Stimulated activated CD8-positive, alpha-beta memory T cell treated with anti-CD3 and anti-CD28 coated beads, Interleukin-7, amount 100 ng/mL, for 1 hour (primary cell): ENCODE measurements at places on chromosomes 7 and 10.

GRCh38 chr10:50582046-50582445 lies 41.7 kb downstream of the SGMS1 start:
- no peak for DNase-seq

DNA sequence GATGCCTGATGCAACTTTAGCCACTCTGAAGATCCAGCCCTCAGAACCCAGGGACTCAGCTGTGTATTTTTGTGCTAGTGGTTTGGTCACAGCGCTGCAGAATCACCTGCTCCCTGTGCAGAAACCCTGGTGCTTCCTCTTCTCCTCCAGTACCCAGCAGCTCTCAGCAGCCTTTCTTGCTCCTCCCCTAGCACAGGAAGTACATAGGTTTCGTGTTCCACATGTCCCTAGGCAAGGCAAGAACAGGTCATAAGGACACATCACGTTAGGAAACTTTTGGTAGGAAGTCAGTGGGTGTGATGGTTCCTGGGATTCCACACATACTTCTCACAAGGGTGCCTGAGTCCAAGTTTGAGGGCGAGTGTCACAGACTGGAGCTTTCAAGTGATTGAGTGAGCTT lies 167.9 kb upstream of the PRSS1 start:
- DNase-seq: no peak

DNA sequence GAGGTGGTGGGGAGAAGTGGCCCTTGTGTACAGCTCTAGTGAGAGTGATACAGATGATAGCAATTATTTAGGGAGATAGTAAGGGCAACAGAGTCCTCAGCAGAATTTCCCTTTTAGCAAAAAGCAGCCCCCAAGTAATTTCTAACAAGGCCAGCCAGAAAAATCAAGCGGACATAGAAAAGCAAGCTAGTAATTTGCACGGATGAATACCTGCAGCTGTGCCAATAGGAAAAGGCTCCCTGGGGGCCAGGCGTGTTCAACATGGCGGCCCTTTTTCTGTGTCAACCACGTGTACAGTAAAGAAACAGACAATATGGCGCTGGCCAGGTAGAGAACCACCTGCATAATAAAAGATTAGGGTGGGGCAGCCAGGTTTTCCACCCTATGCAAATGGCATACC lies 7.4 kb downstream of the MCM10 start:
- DNase-seq: no peak

DNA sequence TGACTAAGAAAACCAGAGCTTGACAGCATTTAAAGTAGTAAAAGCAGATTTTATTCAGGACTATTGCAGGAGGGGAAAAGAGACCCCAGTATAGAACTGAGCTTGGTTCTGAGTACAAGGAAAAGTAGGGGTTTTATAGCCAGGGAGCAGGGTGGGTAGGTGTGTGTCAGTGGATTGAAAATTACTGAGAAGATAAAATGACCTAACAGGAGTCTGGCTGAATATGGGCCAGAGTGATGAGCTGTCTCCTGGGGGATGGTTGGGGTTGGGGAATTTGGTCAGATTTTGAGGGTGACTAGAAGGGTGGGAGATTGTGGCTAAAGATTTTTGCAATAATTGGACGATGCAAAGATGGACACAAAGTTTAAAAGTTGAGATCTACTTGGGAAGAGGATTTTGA lies 114.0 kb downstream of the ST7 start:
- no peak for DNase-seq
